Activated CD8-positive, alpha-beta memory T cell treated with anti-CD3 and anti-CD28 coated beads for 48 hours (primary cell): ENCODE measurements at places on chromosomes 6 and 20.

GRCh38 chr6:47083586-47084047 lies 41.5 kb upstream of the ADGRF1 start:
- DNase-seq = no peak

DNA sequence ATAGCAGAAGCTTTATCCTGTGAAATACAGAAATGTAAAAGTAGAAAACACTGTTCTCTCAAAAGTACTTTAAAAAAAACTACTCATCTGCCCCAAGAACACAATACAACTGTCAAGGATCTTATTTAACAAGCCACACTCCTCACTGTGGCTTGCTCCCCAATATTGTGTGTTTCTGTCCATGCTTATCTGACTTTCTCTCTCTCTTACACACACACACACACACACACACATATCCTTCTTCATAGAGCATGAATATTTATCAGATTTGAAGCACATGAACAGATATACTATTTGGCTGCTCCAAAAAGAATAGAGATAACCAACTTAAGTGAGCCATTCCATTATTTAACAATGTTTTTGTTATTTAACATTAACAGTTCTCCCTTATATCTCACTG lies 3.6 kb upstream of the PHIP start:
- DNase-seq = no peak

- DNase-seq = no peak
Observed at GRCh38 chr6:6411115-6411514, 90.7 kb upstream of the F13A1 start.

DNA sequence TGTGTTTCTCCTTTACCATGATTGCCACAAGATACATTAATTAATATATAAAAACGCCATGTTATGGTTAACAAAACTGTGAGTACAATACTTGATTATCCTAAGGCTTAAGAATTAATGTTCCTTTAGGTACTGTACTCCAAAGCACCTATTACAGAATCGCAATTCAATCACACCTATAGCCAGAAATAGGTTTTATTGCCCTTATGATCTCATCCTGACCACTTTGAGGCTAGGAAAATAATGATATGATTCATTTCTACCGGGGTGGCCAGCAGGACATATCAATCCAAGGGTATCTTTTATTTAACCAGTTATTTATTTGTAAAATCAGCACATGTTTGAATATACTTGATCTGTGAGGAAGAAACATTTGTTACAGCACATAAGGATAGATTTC lies 396.6 kb upstream of the GJE1 start:
- no peak for DNase-seq

DNA sequence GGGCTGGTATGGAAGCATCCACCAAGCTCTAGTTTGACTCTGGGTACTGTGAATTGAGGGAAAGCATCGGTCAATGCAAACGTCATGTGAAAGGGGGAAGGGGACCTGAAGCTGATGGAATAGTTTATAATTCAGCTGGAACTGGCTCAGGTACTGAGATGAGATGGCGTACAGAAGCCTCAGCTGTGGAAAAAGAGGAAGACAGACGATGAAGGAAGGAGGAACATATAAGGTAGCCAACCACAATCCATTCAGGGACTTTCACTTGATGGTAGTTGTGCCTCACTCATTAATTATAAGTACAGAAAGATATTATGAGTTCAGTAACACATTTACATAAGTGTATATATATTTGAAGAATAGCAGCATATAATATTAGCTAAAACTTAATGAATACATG lies 2.7 kb downstream of the CALHM5 start:
- no peak for DNase-seq

- DNase-seq = no peak
Observed at GRCh38 chr6:11467364-11467763, 70.2 kb upstream of the TMEM170B start.

GRCh38 chr20:251354-251753 lies 6.2 kb upstream of the DEFB132 start:
- DNase-seq = no peak

- DNase-seq = no peak
Observed at GRCh38 chr6:146944809-146945208, 259.4 kb upstream of the STXBP5 start.
